ENCODE measurements at places on chromosomes 13 and 19.

DNA sequence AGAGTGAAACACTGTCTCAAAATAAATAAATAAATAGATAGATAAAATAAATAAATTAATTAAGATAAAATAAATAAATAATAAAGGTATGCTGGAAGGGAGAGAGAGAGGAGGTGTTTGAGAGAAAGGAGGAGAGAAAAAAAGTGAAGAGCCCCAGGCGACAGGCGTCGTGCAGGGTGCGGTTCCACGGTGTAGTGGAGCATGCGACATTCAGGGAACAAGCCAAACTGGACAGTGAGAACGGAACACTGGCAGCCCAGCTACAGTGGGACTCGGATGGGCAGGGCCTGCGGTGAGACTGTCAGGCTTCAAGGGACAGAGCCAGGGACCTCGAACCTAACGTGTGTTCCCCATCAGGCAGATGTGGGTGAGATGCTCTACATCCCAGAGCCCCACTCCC lies 9.4 kb downstream of the SULT2B1 start:
- DNase-seq: no peak

- peak; percentile 18 for DNase-seq
Observed at GRCh38 chr19:18833141-18833476, 1.4 kb downstream of the UPF1 start.

- DNase-seq: no peak
Observed at GRCh38 chr19:19677579-19677978, 8.9 kb downstream of the ZNF101 start.

DNA sequence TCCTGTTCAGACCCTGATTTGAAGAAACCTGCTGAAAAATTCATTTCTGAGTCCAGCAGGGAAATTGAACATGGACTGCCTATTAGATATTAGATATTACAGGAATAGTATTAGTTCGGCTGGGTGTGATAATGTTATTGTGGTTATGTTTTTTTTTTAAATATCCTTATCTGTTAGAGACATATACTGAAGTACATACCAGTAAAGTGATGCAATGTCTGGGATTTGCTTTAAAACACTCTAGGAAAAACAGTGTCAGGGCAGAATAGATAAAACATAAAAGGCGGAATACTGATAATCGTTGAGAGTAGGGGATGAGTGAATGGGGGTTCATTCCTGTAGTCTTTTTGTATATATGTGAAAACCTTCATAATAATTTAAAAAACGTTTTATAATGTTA lies 28.7 kb upstream of the AMER2 start:
- no peak for DNase-seq

GRCh38 chr13:26128676-26129075 lies 76.9 kb upstream of the SHISA2 start:
- no peak for DNase-seq

DNA sequence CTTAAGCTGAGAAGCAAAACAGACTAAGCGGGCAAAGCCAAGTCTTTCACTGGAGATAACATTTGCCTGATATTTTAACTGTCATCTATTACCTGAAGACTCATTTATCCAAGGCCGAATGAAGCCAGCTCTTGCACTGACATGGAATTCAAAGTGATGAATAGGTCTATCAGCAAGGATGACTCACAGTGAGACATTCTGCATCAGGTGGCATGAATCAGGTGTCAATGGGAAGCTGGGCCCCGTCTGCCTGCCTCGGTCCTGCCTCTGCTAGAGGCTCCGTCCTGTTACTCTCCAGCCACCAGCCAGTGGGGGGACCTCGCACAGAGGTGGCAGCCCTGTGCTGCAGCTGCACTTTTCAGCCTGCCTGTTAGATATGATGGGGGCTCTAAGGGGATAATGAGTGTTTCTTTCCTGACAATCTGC lies 23.5 kb downstream of the STARD13 start:
- no peak for DNase-seq

- DNase-seq: no peak
Observed at GRCh38 chr13:35016362-35017112, 74.5 kb downstream of the NBEA start.

DNA sequence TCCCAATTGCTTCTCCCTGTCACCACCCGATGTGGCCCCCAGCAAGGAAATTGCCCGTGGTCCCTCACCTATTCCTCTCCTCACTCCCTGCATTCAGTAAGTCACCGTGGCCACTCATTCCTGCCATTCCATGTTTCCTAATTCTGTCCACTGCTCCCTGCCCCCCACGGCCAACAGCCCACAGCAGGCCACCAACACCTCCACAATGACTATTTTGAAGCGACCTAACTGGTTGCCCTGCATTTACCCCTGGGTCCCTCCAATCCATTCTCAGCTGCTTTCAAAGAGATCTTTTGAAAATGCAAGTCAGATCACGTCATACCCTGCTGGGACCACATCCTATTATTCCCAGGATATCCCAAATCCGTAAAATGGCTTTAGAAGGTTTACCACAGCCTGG lies 210.4 kb downstream of the DCLK1 start:
- no peak for DNase-seq

GRCh38 chr13:77375560-77376108 lies 48.7 kb upstream of the MYCBP2 start:
- peak; percentile 28 for DNase-seq

- DNase-seq: peak; percentile 23
Observed at GRCh38 chr19:19217099-19217498, 5.3 kb downstream of the NCAN start.

DNA sequence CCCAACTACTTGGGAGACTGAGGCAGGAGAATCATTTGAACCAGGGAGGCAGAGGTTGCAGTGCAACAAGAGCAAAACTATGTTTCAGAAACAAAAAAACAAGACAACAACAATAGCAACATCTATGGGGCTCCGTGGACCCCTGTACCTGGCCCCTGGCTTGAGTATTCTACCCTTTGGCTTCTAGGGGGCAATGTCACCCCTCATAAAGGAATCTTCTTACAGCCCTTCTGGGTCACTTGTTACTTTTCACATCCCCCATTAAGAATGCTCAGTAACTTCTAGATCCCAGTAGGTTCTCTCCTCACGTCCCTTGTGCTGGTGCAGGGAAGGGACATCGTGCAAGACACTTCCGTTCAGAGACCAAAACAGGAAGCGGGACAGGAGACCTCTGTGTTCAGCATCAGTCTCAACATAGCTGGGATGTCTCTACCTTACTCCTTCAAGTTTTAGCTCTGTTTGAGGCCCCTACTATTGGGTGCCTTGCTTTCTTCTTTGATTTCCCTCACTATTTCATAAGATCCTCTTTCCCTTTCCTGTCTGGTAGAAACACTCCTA lies 218.1 kb upstream of the ARGLU1 start:
- peak; percentile 28 for DNase-seq

DNA sequence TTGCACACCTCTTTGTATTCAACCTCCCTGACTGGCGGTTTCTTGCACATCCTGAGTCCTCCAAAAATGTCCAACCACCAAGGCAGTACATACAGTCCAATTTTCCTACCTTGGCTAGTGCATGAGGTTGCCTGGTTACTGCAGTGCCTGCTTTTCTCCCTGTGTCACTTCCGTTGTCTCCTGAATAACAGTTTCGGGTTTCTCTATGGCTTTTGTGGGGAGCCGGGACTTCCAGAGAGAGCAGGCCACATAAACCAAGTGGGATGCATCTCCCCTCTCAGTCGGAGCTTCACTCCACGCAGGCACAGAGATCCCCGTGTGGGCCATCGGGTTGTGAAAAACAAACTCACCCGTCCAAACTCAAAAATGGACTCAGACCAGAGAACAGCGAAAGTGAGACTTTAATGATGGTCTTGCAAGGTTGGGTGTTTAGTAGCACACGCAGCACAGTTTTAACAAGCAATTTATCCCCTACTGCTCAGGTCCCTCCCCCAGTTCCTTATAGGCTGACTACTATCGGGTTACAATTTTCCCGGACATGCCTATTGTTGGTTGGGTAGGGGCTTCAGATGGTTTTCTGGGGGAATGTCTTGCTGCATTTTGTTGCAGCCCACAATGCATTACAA lies 173.1 kb downstream of the POU4F1 start:
- no peak for DNase-seq

DNA sequence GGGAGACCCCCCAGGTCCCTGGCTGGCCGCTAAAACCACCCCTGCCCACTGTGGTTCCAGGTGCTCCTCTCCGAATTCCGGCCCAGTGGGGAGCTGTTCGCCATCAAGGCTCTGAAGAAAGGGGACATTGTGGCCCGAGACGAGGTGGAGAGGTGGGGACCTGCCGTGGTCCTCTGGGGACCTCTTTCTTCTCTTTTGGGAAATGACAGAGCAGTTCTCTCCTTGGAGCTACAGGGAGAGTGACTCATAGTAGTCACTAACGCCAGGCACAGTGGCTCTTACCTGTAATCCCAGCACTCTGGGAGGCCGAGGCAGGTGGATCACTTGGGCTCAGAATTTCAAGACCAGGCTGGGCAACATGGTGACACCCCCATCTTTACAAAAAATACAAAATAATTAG lies 7.3 kb downstream of the PTGER1 start:
- no peak for DNase-seq

GRCh38 chr13:29936956-29937355 lies 86.5 kb upstream of the UBL3 start:
- no peak for DNase-seq

GRCh38 chr13:96417939-96418685 lies 328.2 kb downstream of the HS6ST3 start:
- DNase-seq: no peak

GRCh38 chr13:24511816-24512196 lies 772 bp downstream of the PARP4 start:
- DNase-seq: peak; percentile 76

DNA sequence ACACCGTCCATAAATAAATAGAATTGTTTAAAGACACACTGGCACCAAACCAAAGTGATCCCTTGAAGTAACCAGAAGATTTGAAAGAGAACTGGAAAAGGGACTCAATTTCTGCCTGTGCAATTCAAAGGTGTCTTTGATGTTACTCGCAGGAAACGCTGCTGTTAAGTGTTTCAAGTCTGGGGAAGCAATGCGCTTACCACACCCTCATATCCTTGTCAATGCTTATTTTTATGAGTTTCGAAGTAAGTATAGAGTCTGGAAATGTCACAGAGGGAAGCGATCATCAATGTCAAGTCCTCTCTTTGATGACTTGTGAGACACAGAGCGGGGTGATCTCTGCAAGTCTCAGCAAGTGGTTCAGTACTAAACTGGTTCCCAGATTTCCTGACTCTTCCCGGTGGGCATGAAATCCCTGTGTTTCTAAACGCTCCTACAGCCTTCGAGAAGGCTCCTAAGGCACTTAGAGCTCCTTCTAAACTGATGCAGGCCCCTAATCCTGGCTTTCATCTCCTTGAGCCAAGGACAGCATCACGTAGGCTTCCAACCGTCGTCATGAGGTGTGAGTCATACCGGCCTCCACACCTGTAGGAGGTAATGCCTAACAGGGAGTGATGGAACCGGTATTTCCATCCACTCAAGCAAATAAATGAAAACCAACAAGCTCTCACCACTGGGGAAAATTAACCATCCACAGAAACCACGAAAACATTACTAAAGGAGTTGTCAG lies 22.8 kb downstream of the SYDE1 start:
- DNase-seq: no peak

DNA sequence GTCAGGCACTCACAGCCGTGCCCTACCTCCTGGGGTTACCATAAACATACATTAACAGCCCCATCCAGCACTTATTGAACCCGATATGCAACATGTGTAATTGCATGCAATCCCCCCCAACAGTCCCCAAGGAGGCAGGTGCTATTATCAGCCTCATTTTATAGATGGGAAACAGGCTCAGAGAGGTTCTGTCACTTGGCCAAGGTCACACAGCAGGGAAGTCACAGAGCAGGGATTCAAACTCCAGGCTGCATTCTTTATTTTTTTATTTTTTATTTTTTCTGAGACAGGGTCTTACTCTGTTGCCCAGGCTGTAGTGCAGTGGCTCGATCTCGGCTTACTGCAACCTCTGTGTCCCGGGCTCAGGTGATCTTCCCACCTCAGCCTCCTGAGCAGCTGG lies 38.4 kb upstream of the TNFAIP8L1 start:
- no peak for DNase-seq

- no peak for DNase-seq
Observed at GRCh38 chr13:98541701-98542203, 35.2 kb downstream of the STK24 start.

- peak; percentile 92 for DNase-seq
Observed at GRCh38 chr13:114063545-114064449, 68.6 kb downstream of the RASA3 start.

GRCh38 chr13:44668688-44669087 lies 92.6 kb upstream of the TSC22D1 start:
- no peak for DNase-seq

DNA sequence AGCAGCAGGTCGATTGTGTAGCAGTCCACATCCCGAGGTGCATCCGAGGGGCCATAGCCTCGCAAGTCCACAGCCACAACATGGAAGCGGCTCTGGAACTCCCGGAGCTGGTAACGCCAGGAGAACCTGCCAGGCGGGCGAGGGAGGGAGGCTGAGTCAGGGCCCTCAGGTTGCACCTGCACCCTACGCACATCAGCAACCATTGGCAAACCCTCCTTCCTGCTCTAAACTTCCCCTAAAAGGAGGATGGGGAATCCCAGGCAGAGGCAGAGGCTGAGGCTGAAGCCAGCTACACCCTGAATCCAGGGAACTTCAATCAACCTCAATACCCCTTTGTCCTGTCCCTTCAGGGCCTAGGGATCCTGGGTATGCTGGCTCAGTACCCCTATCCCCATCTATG lies 977 bp downstream of the EPHX3 start:
- peak; percentile 60 for DNase-seq

DNA sequence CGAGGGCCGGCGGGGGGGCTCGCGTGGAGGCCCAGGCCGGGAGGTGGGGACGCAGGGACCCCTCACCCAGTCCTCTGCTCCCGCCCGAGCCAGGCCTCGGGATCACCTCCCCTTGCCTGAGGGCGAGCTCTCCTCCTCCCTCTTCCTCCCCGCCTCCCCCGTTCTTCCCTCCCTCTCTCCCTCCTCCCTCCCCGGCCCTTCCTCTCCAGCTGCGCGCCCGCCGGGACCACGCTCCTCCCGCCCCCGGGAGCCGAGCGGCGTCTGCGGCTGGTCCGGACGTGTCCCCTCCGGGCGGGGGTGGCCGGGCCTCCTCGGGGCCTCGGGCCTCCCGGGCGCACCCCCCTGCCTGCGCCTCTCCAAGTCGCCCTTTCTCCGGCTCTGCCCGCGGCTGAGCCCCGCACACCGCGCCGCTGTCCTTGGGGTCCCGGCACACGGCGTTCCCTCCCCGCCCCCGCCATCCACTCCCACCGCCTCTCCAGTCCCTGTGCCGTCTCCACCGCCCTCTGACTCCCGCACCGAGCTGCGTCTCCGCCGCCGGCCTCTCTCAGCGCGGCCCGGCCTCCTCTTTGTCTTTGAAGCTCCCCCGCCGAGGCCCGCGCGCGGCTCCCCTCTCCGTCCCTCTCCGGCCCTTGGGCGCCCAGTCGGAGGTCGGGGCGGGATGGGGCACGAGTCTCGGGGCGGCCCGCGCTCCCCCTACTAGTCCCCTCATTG lies 5.7 kb downstream of the SOX1 start:
- no peak for DNase-seq

- peak; percentile 15 for DNase-seq
Observed at GRCh38 chr19:44111910-44112463, 1.2 kb upstream of the ZNF225 start.

GRCh38 chr13:63305641-63306133 lies 1890.0 kb upstream of the PCDH20 start:
- DNase-seq: no peak

GRCh38 chr19:7408251-7408650 lies 59.5 kb downstream of the ARHGEF18 start:
- DNase-seq: no peak

Data from suppressor macrophage (primary cell).